ENCODE measurements at places on chromosomes 1 and 21. TPM values are rescaled to one million over a fixed set of nuclear protein-coding genes. Genes with fewer than 3 reads are reported as not detected.

Gene DNASE2B
- not detected for total RNA-seq

Gene RPL11
- 2,503 TPM for total RNA-seq

Gene CDCA8
- total RNA-seq: 49.3 TPM

Gene CD84
- total RNA-seq: not detected

Gene CAPN8
- total RNA-seq: not detected

Gene HMCN1
- 26.4 TPM for total RNA-seq

Gene GBP6
- not detected for total RNA-seq

DNA sequence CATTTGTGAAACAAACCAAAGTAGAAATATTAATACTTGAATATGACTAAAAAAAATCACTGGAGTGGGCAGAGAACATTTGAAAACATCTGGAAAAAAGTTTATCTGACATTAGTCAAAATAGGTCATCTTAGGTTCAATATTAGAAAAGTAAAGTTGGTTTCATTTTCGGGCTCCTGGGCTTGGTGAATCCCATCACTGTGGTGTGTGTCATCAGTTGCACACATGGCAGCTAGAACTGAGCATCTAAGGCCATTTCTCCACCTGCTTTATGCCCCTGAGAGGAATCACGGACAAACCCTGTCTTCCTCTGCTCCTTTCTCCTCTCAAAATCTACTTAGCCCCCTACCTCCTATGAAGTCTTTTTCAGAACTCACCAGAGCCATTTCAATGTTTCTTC, 5.4 kb downstream of the HSD11B1 start:
- DNase-seq: no peak

- DNase-seq: peak; percentile 94
Observed at GRCh38 chr1:16921391-16922185, at the start of gene CROCC. CROCC (plus strand) TSS chr1:16921931; CDS start chr1:16922019, 88 bp downstream.

GRCh38 chr1:115544131-115544530, 97.6 kb upstream of the VANGL1 start:
- DNase-seq: no peak

- DNase-seq: peak; percentile 68
Observed at GRCh38 chr21:22374218-22374969, 1376.2 kb downstream of the NCAM2 start.

GRCh38 chr1:34360574-34360973, 183.9 kb downstream of the C1orf94 start:
- no peak for DNase-seq

DNA sequence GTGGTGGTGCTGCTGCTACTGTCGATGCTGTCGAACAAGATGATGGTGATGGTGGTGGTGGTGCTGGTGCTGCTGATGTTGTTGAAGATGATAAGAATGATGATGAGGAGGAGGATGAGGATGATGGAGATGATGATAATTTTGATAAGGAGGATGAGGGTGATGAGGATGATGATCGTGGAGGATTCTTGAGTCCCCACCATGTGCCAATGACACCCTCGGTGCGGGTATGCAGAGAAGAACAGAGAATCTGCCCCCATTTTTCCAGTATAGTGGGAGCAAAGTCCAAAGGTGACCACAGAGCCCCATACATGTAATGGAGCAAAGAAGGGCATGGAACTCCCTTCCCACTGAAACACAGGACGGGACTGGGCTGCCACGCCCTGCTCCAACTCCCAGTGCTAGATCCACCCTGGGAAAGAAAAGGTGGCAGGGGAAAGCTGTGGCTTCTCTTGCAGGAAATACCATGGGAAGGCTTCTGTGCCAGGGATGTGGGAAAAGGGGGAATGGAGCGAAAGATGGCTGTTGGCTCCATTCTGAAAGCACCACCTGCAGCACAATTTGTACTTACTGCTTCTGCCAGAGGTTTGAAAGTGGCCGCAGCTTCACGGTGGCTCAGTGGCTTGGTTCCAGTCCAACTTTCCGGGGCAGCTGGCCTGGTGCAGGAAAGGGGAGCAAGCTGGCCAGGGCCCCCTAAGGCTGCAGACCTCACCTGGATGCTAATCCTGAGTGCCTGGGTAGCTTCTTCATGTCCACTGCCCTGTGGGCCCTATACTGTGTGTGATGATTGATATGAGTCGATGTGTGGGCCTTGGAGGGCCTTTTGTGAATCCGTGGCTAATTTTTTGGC, 387.2 kb upstream of the VAMP3 start:
- DNase-seq: no peak

DNA sequence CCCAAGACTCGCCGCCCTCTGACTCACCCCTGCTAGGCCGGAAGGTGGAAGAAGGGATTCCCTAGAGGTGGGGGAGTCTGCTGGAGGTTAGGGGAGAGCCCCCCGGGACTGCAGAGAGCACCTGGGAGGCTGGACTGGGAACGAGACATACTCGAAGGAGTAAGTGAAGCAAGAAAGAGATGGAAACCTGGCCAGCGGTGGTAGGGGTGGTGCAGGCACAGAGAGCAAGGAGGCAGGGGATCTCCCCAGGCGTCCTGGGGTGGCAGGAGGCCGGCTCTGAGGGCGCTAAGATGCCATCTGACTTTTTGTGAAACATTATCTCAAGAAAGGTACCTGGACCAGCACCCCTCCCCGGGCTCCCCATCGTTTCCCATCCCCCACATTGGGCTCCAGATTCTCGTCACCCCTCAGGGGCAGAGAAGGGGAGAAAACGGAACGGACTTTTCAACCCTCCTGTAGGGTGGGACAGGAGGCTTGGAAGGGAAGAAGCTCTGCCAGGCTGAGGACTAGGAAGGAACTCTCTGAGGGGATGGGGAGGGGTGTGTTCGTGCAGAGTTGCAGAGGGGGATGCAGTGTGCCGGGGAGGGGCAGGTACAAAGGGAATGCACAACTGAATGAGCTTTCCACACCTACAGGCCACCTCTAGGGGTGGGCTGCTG, 708 bp downstream of the CHRNB2 start:
- no peak for DNase-seq

DNA sequence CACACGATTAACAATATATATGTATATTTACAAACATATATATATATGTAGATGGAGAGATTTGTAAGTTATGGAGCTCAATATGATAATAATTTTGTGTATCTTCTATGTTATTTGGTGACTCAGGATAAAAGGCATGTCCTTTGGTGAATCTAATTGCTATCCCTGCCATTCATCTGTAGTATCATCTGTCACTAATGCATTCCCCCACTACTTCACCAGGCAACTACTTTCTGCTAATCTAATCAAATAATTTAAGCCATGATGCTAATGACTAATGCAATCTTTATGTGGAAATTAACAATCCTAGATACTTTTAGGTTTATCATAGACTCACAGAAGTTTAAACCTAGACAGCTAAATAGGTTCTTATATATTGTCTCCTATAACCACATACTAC, 1074.5 kb downstream of the PLA2G4A start:
- DNase-seq: no peak

- DNase-seq: no peak
Observed at GRCh38 chr1:216910081-216910840, 187.0 kb upstream of the ESRRG start.

- DNase-seq: no peak
Observed at GRCh38 chr1:56406821-56407220, 172.5 kb downstream of the PLPP3 start.

DNA sequence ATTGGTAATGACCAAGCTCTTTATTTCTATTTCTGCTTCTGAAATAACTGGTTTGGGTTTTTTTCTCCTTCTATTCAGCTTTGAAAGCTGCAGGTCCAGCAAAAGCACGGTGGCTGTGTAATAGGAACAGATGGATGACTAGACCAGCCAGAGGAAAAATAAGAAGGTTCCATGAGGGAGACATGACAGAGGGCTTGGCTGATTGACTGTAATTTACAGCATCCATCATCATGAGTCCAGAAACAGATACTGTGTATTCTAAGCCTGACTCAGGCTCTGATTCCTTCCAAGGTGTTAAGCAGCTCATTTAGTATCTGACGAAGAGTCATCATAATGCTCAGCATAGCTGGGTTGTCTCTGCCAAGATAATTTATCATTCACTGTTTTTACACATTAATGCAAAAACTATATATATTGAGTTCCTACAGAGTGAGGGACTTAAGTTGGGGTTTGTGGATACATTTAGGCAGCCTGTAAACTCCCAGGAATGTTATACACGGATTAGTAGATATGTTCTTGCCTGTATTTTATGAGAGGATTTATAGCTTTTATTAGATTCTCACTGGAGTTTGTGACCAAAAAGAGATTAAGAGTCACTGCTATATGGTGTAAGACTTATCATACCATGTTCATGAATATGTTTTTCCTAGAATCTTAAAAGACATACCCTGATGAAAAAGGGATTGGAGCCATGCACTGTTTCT, 72.6 kb downstream of the SGIP1 start:
- no peak for DNase-seq

All from neural progenitor cell (in vitro differentiated cells).